Spinal cord (tissue), 10 donors: ENCODE measurements at places on chromosomes 6 and 20. TPM values are rescaled to one million over a fixed set of nuclear protein-coding genes. Genes with fewer than 3 reads are reported as not detected.

- DNase-seq = no peak
Measured at GRCh38 chr6:134979142-134979541, 29.2 kb upstream of the ALDH8A1 start.

- DNase-seq = no peak
Measured at GRCh38 chr6:33609528-33609927, 11.6 kb upstream of the ITPR3 start.

GRCh38 chr6:140816681-140817080, 1316.0 kb upstream of the GJE1 start:
- no peak for DNase-seq

DNA sequence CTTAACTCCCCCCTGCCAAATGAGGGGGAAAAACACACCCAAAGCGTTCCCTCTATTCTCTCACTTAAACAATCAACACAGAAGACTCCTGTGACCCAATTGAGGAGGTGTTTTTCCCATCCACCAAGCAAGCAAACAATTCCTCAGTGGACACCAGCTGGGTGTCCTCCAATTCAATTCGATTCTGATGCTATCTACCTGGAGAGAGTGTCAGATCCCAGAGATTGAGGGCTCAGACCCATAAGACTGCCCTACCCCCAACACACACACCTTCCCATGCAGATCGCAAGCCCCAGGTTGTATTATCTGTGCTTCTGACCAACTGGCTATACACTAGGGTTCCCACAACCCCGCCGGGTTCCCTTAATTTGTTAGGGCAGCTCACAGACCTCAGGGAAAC, 36.8 kb downstream of the MYLIP start:
- DNase-seq = no peak

- no peak for DNase-seq
Measured at GRCh38 chr20:62590309-62591121, 51.8 kb upstream of the SLCO4A1 start.

DNA sequence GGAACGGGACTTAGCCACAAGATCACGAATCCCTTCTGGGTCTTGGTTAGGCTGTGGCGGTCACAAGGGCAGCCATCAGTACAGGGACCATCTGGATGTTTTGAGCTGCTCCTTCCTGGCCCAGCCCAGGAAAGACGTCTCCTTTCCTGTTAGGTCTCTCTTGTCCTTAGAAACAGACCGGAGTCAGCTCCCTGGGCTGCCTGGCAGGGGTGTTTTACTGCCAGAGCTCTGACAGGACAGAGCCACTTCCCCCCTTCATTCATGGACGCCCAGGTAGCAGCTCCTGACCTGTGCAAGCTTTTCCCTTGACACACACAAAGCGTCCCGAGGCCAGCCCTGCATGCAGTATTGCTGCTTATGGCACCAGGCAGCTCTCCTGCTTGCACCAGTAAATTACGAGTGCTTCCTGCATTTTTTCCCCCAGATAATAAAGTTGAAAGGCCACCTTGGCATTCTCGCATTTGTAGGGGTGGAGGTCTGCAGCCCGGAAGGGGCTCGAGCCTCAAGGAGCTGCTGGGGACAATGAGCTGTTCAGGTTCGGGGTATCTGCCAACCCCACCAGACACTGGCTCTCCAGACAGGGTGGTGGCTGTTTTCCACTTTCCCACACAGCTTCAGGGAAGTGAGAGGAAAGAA, 87.4 kb downstream of the NOL4L start:
- DNase-seq = no peak

GRCh38 chr6:132972971-132973370, 158.6 kb downstream of the RPS12 start:
- no peak for DNase-seq

The CPXM1 gene
- total RNA-seq = 37.1 TPM

The GTSF1L gene
- total RNA-seq = 0.40 TPM
